ELF-1 (cell line): ENCODE measurements at places on chromosomes 13 and 19.

DNA sequence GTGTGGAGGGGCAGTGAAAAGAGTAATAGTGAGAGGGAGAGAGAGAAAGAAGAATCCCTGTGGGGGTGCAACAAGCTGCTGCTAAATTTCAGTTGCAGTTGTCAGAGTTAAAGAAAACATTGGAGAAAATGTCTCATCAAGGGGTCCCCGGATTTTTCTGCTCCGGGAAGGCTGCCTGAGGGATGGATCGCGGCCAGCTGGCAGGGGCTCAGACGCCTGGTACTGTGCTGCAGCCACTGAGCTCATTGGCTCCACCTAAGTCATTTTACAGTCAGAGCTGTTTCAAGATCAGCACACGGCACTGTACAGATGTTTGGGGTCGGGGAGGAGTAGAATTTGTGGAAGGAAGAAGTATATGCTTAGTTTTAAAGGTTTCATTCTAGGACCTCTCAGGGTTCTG, 106.2 kb downstream of the SHISA2 start:
- no peak for DNase-seq

DNA sequence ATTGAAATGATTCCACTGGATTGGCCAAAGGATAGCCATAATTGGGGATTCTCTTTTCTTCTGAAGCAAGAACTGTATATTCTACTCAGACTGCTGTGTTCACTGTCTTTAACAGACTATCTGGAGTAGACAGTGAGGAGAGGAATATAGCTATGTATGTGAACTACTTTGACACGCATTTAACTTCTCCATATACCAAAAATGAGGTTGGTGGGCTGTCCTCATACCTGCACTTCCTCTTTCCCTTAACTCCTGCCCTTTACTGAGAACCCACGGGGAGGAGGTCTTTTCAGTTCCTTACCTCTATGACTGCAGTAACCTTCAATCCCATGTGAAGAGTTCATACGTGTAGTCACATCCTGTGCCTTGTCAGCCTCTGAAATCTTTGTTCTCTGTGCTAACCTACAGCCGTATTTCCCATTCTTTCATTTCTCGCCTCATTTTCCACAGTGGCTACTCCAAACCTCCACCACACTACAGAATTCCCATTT, 305.8 kb downstream of the MTUS2 start:
- DNase-seq, result no peak

DNA sequence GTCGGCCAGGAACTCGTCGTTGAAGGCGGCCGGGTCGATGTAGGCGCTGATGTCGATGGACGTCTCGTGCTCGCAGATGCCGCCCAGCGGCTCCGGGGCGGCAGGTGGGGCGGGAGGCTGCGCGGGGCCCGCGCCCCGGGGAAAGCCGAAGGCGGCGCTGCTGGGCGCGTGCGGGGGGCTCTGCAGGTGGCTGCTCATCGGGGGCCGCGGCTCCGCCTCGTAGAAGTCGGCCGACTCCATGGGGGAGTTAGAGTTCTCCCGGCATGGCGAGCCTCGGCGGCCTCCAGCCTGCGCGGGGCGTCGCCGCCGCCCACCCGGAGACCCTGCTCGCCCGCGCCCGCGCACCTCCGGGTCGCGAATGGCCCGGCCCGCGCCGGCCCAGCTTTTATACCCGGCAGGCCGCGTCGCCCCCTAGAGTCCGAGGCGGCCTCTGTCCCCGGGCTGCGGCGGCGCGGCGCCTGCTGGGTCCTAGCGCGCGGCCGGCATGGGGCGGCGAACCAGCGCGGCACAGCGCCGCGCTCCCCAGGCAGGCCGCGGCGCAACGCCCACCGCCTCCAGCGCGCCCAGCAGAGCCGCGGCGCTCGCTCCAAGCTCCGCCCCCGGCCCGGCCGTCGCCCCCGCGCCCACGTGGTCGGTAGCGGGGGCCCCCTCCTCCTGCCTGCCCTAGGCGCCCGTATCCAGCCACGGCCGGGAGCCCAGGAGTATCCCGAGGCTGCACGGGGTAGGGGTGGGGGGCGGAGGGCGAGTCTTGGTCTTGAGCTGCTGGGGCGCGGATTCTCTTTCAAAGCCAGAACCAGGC, at the start of gene CEBPA:
CEBPA (minus strand) TSS at position 360 of the 799 bp plus-strand sequence; CDS start at position 240, 120 bp downstream.
- DNase-seq, result peak; percentile 87

- no peak for DNase-seq
These were observed 682 bp upstream of the CABP5 start for GRCh38 chr19:48044561-48044960.

DNA sequence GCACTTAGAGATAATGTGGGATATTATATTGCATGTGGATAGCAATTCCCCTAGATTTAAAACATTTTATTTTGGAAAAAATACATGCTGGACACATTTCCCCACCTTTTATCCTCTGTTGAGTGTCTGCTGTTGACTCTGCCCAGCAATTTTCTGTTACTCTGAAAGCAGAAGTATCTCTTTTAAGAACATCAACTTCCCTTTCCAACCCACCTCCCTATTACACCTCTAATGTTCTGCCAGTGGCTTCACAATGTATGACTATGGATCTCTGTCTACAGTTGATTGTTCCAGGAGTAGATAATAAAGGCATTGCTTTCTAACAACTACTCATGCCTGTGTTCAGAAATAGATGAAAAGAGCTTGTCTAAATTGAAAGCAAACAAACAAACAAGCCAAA, 754.8 kb upstream of the SLITRK6 start:
- no peak for DNase-seq

GRCh38 chr19:45417151-45417550, 6.6 kb downstream of the ERCC1 start:
- DNase-seq, result no peak

GRCh38 chr13:26538363-26539317, 18.8 kb upstream of the WASF3 start:
- DNase-seq, result no peak

DNA sequence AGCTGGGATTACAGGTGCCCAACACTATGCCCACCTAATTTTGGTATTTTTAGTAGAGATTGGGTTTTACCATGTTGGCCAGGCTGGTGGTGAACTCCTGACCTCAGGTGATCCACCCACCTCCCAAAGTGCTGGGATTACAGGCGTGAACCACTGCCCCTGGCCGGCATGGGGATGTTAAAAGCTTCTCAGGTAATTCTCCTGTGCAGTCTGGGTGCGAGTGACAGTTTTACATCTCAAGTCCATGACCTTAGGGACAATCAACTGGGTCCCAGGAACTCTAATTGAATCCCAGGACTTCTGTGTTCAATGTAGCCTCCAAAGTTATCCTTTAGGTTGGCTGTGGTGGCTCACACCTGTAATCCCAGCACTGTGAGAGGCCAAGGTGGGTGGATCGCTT, 100.1 kb upstream of the TSHZ3 start:
- no peak for DNase-seq

DNA sequence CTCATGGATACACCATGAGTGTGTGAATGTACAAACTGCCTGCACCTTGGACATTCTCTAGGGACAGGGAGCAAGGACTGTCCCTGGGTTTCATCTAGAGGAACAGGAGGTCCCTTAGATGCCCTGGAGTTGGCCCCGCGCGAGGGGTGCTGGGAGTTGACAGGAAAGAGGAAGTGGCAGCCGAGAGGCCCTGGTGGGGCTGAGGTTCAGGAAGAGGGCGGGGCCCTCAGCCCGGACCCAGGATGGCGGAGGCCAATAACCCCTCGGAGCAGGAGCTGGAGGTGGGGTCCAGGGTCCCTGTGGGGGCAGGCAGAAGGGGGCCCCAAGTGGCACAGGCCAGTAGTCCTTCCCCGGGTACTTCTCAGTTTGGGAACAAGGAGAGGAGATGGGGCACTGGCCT, 6.9 kb downstream of the PKN1 start:
- no peak for DNase-seq

- no peak for DNase-seq
These were observed 1315.4 kb downstream of the PCDH9 start for GRCh38 chr13:65914716-65915115.

GRCh38 chr19:49932041-49932451, 2.7 kb upstream of the NUP62 start:
- no peak for DNase-seq

DNA sequence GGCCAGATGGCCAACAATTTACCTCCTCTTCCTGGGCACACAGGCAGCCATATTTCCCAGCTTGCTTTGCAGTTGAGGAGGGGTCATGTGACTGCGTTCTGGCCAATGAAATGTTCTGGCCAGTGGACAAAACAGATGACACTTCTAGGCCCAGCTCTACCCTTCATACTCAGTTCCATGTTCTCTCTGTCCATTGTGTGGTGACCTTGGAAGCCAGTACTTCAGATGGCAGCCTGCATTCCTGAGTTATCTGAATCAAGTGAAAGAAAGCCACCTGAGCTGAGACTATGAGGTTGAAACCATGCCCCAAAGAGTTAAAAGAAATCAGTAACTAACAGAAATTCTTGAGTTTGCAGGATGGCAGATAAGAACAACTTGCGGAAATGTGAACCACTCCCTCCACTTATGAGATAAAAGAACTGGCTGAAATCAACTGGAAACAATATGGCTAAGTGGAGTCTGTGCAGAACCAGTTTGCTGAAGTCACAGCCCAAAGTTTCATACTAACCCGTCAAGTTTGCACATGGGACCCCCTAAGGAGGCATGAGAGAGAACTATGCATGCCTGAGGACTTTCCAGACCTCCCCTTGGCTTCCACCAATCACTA, 8.1 kb downstream of the FAM187B start:
- DNase-seq, result peak; percentile 54

GRCh38 chr13:30943881-30944280, 11.4 kb downstream of the TEX26 start:
- no peak for DNase-seq
